Activated CD4-positive, alpha-beta T cell treated with anti-CD3 and anti-CD28 coated beads, Interleukin-2, amount 10 ng/mL, durations not matched to agents 7 days and 5 days (primary cell): ENCODE measurements at places on chromosomes 1 and 21. TPM values are rescaled to one million over a fixed set of nuclear protein-coding genes. Genes with fewer than 3 reads are reported as not detected.

DNA sequence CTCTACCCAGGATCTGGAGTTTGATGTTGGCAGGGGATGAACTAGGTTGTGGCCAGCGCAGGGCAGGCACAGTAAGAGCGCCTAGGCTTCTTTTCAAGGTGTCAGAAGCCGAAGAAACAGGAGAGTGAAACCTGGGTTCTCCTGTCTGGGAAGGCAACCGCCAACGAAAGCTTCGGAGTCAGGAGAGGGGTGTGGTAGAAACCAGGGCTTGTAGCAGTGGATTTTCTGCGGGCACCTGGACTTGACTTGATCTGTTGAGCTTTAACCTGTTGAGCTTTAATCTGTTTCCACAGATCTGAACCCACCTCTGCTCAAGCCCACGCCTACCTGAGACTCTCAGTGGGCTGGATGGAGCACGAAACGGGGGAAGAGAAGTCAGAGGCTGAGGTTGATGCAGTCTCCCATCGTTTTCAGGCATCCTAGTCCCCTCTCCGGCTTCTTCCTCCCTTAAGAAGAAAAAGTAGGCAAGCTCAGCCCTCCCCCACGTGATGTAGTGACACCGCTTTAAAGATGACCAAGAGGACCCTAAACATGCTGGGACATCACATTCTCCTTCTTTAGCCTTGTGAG, 9.3 kb downstream of the HLX start:
- no peaks in the 10 kb centered on the region for H3K36me3 ChIP-seq
- H3K27me3 ChIP-seq: peaks cover 71% of the 10 kb centered on the region
- H3K27ac ChIP-seq: no peak overlapping the region

DNA sequence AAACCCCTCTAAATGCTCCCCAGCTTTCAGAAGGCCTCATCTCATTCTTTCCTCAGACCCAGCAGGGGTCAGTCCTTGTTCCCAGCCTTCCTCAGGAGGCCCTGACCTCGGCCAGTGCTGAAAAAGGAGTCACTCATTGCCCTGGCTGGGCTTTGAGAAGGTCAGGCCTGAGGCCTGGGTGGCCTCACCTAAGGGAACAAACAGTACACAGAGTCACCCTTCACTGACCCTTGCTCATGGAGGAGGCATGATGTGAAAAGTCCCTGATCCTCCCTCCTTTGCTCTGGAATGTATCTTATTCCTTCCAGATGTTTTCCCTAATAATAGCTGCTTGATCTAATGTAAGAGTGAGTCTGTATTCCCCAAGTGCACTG, 117.7 kb upstream of the SLC44A3 start:
- no peak overlapping the region for H3K27ac ChIP-seq
- peaks cover 10% of the 10 kb centered on the region for H3K27me3 ChIP-seq
- no peak overlapping the region for H3K4me3 ChIP-seq
- no peaks in the 10 kb centered on the region for H3K36me3 ChIP-seq

DNA sequence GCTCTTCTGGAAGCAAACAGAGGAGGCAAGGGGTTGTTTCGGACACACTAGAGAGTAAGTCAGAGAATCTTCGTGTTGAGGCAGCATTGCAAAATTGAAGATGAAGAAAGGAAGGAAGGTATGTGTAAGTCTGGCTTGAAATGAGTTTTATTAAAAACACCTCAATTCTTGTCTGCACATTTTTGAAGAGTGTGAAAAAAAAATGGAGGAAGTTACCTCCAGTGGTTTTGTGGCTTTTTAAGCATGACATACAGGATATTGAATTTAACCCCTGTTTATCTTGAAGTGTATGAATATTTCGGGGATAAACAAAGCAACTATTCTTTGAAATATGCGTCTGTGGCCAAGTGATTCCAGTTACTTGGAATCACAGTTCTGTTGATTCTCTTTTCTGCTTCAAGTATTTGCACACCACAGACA, 203.2 kb upstream of the SGIP1 start:
- H3K4me1 ChIP-seq: peaks cover 48% of the 10 kb centered on the region
- peak; percentile 41 for DNase-seq
- H3K36me3 ChIP-seq: peaks cover 30% of the 10 kb centered on the region
- no peaks in the 10 kb centered on the region for H3K27me3 ChIP-seq
- H3K27ac ChIP-seq: peak overlapping the region; percentile 93

The CASQ2 gene
- not detected for total RNA-seq

The LMOD1 gene
- not detected for total RNA-seq

The UQCRHL gene
- total RNA-seq: 1.1 TPM

The C1orf185 gene
- not detected for total RNA-seq
